ENCODE measurements at places on chromosomes 7 and 10. TPM values are rescaled to one million over a fixed set of nuclear protein-coding genes. Genes with fewer than 3 reads are reported as not detected.

MDFIC gene
- 12.7 TPM for total RNA-seq

HOXA4 gene
- total RNA-seq, result not detected

BTBD16 gene
- 0.29 TPM for total RNA-seq

HOXA13 gene
- not detected for total RNA-seq

CTAGE8 gene
- 1.4 TPM for total RNA-seq

DRGX gene
- not detected for total RNA-seq

TRPV5 gene
- total RNA-seq, result not detected

CNNM1 gene
- total RNA-seq, result 0.36 TPM

UNCX gene
- not detected for total RNA-seq

NKX1-2 gene
- not detected for total RNA-seq

IFIT1B gene
- total RNA-seq, result not detected

CYP26C1 gene
- 0.15 TPM for total RNA-seq

PAX2 gene
- total RNA-seq, result not detected

CPSF4 gene
- total RNA-seq, result 25.4 TPM

GBX1 gene
- total RNA-seq, result not detected

DNA sequence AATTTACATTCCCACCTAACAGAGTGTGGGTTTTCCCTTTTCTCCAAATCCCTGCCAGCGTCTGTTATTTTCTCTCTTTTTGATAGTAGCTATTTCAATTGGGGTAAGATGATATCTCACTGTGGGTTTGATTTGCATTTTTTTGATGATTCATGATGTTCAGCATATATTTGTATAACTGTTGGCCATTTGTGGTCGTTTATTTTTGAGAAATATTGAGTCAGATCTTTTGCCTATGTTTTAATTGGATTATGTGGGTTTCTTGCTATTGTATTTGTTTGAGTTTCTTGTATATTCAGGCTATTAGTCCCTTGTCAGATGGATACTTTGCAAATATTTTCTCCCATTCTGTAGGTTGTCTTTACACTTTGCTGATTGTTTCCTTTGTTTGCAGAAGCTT, 193.8 kb downstream of the ABCA13 start:
- no peak for DNase-seq
- H3K27ac ChIP-seq, result no peak overlapping the region
- no peak overlapping the region for H3K4me3 ChIP-seq
- H3K4me1 ChIP-seq, result no peaks in the 10 kb centered on the region

DNA sequence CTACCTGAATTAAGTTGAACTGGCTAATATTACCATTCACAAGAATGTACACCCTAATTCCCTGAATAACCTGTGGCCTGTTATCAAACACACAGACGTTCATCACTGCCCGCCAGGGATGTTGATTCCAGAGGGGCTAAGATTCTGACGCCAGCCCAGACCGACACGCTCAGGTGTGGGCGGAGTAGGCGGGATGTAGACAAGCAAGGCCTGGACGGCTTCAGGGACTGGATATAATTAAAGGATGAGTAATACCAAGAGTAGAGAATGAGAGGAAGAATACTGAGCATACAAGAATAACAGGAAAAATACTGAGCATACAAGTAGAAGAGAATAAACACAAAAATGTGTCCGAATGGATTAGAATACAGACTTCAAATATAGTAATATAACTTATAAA, 29.0 kb downstream of the CUBN start:
- no peak for DNase-seq
- H3K4me1 ChIP-seq, result peaks cover 11% of the 10 kb centered on the region
- H3K4me3 ChIP-seq, result no peak overlapping the region

GRCh38 chr10:85917601-85918000, 449.0 kb downstream of the GRID1 start:
- peaks cover 18% of the 10 kb centered on the region for H3K4me1 ChIP-seq
- H3K27ac ChIP-seq, result no peak overlapping the region
- no peak for DNase-seq

DNA sequence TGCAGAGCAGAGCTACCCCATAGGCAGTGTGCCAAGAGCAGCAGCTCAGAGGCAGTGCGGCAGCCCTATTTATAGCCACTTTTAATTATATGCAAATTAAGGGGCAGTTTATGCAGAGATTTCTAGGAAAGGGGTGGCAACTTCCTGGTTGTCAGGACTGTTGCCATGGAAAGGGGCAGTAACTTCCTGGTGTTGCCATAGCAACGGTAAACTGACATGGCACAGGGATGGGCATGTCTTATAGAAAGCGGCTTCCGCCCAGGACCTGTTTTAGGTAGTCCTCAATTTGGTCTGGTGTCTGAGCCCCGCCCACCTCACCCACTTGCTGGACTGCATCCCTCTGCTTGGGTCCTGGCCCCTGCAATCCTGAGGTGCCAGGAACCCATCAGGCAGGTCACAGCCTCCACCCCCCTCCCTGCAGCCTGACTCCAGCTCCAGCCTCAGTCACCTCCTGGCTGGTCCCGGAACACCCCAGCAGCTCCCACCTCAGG, 115.8 kb downstream of the TMEM130 start:
- no peak overlapping the region for H3K27ac ChIP-seq
- no peak for DNase-seq
- peaks cover 17% of the 10 kb centered on the region for H3K27me3 ChIP-seq
- H3K4me3 ChIP-seq, result no peak overlapping the region

- no peak overlapping the region for H3K27ac ChIP-seq
- peaks cover 17% of the 10 kb centered on the region for H3K4me1 ChIP-seq
- DNase-seq, result no peak
- no peak overlapping the region for H3K4me3 ChIP-seq
- no peaks in the 10 kb centered on the region for H3K27me3 ChIP-seq
- H3K36me3 ChIP-seq, result peaks cover 32% of the 10 kb centered on the region
These were observed 58.0 kb downstream of the CHST15 start for GRCh38 chr10:124035306-124035927.

GRCh38 chr10:63883861-63884260, 362.7 kb downstream of the REEP3 start:
- no peak overlapping the region for H3K4me3 ChIP-seq
- no peak overlapping the region for H3K27ac ChIP-seq
- peaks cover 3% of the 10 kb centered on the region for H3K27me3 ChIP-seq
- peaks cover 5% of the 10 kb centered on the region for H3K36me3 ChIP-seq
- H3K4me1 ChIP-seq, result peaks cover 17% of the 10 kb centered on the region

GRCh38 chr7:19294619-19295018, 149.4 kb upstream of the FERD3L start:
- DNase-seq, result no peak
- peaks cover 2% of the 10 kb centered on the region for H3K36me3 ChIP-seq
- H3K27me3 ChIP-seq, result no peaks in the 10 kb centered on the region
- no peak overlapping the region for H3K4me3 ChIP-seq
- peak overlapping the region; percentile 68 for H3K27ac ChIP-seq

DNA sequence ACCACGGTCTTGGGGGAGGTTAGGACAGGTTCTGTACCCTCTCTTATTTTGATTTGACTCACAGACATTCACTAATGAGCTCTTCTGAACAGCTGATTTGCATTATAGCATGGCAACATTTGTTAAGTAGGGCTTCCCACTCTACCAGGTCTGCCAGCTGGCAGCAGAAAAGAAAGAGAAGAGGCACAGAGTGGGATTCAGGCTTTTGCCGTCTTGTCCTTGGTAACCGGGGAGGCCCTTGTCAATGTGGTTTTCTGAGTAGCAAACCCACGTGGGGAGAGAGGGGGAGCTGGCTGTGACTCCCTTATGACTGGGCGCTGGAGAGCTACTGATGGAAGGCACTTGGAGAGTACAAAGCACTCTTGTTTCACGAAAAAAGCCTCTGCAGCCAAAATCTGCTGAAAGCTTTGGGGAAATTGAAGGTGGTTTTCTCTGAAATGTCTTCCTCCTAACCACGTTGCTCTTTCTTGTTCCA, 355.3 kb upstream of the GALNT17 start:
- peaks cover 41% of the 10 kb centered on the region for H3K36me3 ChIP-seq
- no peak overlapping the region for H3K27ac ChIP-seq
- H3K27me3 ChIP-seq, result no peaks in the 10 kb centered on the region
- no peak overlapping the region for H3K4me3 ChIP-seq

DNA sequence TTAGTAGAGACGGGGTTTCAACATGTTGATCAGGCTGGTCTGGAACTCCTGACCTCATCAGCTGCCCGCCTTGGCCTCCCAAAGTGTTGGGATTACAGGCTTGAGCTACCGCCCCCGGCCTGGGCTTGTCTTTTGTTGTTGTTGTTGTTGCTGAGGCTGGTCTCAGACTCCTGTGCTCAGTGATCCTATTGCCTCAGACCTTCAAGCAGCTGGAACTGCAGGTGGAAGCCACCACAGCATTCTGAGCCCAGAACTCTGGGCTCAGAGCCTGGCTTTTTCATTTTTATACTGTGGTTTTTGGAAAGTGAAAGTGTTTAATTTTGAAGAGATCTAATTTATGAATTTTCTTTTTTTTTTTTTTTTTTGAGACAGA, 16.2 kb upstream of the DNAJB6 start:
- no peaks in the 10 kb centered on the region for H3K36me3 ChIP-seq
- H3K4me3 ChIP-seq, result no peak overlapping the region
- peak overlapping the region; percentile 63 for H3K27ac ChIP-seq
- H3K4me1 ChIP-seq, result peaks cover 6% of the 10 kb centered on the region

GRCh38 chr10:55163388-55163979, 362.5 kb upstream of the PCDH15 start:
- no peak for DNase-seq
- H3K27ac ChIP-seq, result no peak overlapping the region
- no peaks in the 10 kb centered on the region for H3K36me3 ChIP-seq
- H3K4me1 ChIP-seq, result peaks cover 5% of the 10 kb centered on the region
- H3K4me3 ChIP-seq, result no peak overlapping the region

DNA sequence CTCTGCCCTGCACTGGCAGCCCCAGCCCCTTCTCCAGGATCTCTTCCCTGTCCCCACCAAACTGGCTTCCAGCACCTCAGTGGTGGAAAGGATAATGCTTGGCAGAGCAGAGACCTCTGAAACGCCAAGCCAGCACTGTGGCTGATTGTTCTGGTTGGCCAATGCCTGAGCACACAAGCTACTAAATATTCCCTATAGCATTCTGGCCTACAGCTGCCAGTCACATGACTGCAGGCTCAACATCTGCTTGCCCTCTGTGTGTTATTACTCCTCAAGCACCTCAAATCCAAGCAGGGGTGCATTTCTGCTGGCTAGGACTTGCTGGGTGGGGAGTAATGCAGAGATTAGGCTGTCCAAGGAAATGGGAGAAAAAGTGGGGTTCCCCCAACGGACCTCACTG, 6.1 kb downstream of the TBATA start:
- no peaks in the 10 kb centered on the region for H3K36me3 ChIP-seq
- H3K27ac ChIP-seq, result no peak overlapping the region
- no peaks in the 10 kb centered on the region for H3K27me3 ChIP-seq
- no peaks in the 10 kb centered on the region for H3K4me1 ChIP-seq

DNA sequence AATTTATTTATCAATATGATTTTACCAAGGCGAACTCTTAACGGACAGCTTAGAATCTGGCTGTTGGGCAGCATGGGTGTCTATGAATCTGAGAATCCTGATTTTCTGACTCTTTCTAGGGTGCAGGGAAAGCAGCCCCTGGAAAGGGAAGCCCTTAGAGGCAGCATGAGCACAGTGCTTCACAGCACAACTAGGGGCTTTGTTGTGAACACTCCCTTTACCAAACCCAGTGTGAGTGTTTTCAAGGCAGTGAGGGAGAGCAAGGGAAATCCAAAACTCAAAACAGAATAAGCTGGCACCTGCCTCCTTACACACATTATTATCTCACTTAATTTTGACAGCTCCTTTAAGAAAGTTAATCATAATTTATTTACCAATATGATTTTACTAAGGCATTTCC, 116.3 kb upstream of the CSTF2T start:
- H3K27ac ChIP-seq, result no peak overlapping the region
- H3K27me3 ChIP-seq, result no peaks in the 10 kb centered on the region
- peaks cover under 1% of the 10 kb centered on the region for H3K4me1 ChIP-seq
- no peaks in the 10 kb centered on the region for H3K36me3 ChIP-seq

- no peaks in the 10 kb centered on the region for H3K36me3 ChIP-seq
- no peaks in the 10 kb centered on the region for H3K27me3 ChIP-seq
- no peak for DNase-seq
- peak overlapping the region; percentile 60 for H3K27ac ChIP-seq
- H3K4me3 ChIP-seq, result no peak overlapping the region
These were observed 164.5 kb upstream of the NPVF start for GRCh38 chr7:25392588-25393338.

DNA sequence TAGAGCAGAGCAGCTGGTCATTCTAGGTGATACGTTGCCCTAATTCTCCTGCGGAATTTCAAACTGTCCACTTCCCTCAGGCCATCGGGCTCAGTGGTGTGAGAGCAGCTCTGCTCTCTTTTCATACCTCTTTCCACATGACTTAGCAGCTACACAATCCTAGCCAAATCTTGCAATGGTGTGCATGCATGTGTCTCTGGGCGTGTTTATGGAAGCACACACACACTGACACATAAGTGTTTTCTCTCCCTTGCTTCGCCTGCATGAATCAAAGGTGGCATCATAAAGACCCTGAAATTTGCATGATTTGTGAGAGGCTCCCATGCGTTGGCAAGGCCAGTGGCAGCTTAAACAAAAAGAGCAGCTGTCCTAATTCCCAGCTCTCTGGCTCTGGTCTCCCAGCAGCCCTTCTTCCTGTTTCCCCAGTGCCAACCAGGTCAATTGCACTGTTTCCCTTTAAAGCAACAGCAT, 1189.5 kb downstream of the GATA3 start:
- peaks cover 6% of the 10 kb centered on the region for H3K27me3 ChIP-seq
- no peaks in the 10 kb centered on the region for H3K4me1 ChIP-seq
- no peak overlapping the region for H3K4me3 ChIP-seq

GRCh38 chr7:51031791-51032515, 249.3 kb upstream of the GRB10 start:
- no peaks in the 10 kb centered on the region for H3K36me3 ChIP-seq
- H3K27me3 ChIP-seq, result no peaks in the 10 kb centered on the region
- no peak for DNase-seq

DNA sequence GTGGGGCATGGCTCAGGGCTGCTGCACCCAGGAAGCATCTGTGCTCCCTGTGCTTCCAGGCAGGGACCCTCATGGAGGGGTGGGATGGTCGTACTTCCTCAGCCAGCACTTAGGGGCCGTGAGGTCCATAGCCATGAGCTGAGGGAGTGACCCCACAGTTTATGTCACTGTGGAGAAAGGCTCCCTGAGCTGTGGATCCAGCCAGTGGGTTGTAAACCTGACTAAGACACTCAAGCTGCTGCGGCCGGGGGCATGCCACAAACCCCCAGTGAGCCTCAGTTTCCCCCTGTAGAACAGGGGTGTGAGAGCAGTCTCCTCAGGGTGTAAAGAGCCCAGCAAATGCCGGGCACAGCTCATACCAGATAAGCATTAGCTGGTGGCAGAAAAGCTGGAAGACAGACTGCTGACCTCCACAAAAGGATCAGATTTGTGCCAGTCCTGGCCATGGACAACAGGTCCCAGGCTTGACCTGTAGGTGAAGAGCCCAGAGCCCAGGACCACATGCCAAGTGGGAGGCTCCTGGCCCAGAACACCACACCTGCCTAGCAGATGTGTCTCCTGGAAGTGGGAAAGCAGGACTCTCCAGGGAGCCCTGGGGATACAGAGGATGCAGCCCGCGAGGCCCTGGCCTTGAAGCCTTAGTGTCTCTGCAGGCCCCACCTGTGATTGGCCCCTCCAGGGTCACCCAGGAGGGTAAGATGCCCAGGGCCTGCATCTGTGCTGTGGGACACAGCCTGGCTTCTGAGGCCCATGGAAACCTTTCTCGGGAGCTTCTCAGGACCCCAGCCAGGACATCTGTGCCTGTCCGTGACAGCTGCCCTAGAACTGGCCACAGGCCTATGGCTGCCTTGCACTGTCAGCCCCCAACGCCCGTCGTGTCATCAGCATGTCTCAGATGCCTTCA, 78.1 kb upstream of the RET start:
- H3K4me3 ChIP-seq, result no peak overlapping the region
- H3K27ac ChIP-seq, result no peak overlapping the region
- H3K4me1 ChIP-seq, result no peaks in the 10 kb centered on the region
- H3K36me3 ChIP-seq, result no peaks in the 10 kb centered on the region
- DNase-seq, result peak; percentile 84
- H3K27me3 ChIP-seq, result peaks cover 6% of the 10 kb centered on the region

All from chondrocyte (in vitro differentiated cells).